Stimulated activated naive CD4-positive, alpha-beta T cell treated with Interleukin-2 at 50 U/mL for 16 hours (primary cell): ENCODE measurements at places on chromosomes 5 and 9.

DNA sequence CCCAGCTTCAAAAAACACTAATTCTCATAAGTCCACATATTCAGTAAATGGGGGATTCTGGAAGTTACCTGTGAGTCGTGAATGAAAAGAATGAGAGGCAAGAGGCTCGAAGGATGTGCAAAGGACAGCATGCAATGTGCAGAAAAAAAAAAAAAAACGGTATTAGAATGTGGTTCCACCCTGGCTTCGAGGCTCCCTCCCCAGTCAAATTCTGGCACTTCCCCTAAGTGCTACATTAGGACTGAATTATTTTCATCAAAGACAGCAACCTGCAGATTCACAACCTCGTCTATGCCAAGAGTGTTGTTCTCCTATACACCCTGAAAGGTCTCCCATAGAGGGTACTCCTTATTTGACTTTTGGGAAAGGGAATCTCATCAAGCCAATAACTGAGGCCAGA is 16.5 kb downstream of the CAPSL start:
- no peak for DNase-seq

DNA sequence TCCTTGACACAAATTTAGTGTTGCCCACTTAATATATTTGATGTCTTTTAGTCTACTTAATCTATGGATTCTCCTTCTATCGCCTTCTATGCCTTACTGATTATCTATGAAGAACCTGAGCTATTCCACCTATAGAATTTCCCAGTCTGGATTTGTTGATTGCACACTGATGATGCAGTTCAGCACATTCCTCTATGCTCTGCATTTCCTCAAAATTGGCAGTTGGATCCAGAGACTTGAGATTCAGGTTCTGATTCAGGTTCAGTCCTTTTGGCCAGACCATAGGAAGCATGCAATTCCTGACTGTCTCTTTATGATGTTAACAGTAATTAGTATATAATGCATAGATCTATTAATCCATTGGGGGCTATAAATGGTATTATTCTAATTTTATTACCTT is 13.8 kb downstream of the SLC22A5 start:
- DNase-seq: no peak

- DNase-seq: no peak
Observed at GRCh38 chr5:157106630-157107461, 2.0 kb downstream of the HAVCR2 start.

DNA sequence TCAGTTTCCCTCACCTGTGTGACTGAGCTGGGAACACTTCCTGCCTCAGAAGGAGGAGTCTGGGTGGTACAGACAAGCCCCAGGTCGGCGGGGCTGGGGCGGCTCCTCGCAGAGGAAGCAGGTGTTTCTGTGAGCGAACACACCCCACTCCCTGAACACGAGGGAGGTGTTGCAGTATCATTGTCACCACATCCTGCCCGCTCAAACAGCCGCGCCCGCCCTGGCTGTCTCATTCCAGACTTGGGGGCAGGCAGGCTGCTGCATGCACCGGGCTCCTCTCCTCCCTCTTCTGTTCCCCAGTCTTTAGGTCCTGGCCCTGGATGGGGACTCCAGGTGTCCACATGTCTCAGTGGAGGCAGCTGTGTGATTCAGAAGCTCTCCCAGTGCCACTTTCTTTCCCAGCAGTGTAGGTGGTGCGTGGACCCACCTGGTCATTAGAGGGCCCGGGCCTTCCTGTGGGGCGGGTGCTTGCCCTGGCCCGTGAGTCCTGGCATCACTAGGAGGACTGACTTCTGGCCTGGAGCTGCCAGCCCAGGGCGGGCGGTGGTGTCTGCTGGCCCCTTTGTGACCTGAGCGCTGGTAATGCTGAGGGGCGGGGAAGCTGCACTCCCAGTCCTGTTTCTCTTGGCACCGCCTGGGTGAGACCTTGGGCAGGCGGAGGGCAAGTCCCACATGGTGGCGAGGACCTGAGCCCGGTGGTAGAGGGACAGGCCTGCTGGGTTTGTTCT is 18.3 kb upstream of the PHYHD1 start:
- peak; percentile 80 for DNase-seq

GRCh38 chr9:129131300-129132145 is 20.3 kb downstream of the PTPA start:
- DNase-seq: peak; percentile 78

DNA sequence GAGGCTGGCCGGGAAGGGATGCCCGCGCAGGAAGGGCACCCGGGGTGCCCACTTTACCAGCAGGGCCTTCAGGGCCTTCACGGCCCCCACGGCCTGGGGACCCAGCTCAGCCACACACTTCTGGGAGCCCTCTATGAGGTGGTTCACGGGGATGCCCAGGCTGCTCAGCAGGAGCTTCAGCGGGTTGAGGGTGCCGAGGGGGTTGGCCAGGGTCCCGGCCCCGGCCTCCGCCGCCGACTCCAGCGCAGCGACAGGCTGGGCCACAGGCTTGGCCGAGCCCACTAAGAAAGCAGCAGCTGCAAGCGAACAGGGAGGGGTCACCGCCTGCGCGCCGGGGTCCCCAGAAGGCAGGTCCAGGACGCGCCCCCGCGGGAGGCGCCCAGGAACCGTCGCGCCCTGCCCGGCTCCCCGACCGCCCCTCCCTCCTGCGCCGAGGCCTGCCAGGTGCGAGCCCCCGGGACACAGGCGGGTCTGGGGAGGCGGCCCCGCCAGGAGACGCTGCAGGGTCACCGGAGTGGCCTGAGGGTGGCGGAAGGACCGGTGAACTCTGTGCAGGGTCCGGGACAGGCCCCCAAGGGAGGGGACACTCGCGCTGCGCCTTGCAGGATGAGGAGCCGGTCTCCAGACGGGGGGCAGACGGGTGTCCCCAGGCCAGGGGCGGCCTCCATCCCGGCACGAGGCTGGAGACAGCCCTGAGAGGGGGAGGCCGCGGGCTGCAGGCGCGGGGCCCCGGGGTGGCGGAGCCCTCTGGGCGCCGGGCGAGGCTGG is 572 bp downstream of the SCGB3A1 start:
- DNase-seq: no peak

GRCh38 chr5:119070578-119070827 is 384 bp upstream of the DMXL1 start:
- DNase-seq: peak; percentile 88

GRCh38 chr5:40798801-40799210 is 632 bp upstream of the PRKAA1 start:
- no peak for DNase-seq

DNA sequence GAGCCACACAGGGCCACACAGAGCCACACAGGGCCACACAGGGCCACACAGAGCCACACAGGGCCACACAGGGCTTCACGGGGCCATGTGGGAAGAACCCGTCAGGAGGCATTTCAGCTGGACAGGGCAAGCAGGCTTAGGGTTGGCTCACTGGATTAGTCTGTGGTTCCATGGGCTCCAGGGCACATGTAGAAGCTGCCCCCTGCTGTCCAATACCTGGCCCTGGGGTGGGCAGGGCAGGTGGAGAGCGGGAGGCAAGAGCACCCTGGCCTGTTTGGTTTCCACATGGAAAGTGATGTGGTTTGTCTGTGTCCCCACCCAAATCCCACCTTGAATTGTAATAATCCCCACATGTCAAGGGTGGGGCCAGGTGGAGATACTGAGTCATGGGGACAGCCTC is 16.4 kb upstream of the LPCAT1 start:
- no peak for DNase-seq

DNA sequence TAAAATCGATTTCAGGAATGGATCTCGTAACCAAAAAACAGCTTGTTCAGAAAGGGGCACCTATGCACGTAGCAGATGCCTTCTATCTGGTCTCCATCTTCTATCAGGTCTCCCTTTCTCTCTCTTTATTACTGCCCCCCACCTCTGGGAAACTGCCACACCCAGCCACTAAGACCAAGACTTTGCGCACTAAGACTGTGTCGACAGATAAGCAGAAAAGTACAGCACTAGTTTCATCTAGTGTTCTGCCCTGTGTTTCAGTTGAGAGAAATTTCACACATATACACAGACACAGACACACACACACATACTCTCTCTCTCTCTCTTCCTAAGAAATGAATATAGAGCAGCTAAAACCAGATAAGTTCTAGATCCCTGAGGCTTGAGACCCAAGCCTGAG is 210.1 kb upstream of the MAP3K1 start:
- no peak for DNase-seq

DNA sequence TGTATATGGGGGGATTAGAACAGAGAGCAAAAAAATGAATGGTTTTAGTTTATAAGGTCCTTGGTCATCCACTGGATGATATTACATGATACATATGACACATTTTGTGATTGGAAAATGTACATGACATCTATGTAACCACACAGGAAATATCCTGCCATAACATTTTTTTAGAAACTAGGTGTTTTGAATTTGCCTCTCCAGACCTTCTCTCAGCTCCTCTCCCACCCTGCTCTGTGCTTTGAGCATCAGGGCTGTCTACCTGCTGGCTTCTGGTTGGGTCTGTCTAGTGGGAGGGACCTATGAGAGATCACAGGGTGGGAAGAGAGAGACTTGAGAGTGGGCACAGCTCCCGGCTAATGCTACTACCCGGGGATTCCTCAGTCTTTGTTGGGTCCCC is 24.4 kb downstream of the AKNA start:
- DNase-seq: no peak

DNA sequence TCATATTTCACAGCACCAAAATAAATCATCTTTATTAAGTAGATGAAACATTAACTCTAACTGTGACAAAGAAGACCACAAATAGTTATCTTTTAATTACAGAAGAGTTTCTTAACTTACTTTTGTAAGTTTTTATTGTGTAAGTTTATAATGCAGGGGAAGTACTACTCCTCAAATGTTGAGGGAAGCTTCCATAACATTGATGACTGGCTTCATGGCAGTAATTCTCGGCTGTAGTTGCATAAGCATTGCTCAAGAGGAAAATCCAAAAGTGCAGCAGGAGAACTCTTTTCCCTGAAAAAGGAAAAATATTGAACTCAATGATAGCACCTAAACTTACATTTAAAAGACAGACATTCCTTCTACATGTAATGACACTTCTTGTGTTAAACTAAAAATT is 4.6 kb downstream of the TSLP start:
- no peak for DNase-seq

GRCh38 chr9:133870598-133871595 is 121.2 kb downstream of the VAV2 start:
- DNase-seq: no peak

- no peak for DNase-seq
Observed at GRCh38 chr9:98742325-98743280, 33.9 kb upstream of the GABBR2 start.

DNA sequence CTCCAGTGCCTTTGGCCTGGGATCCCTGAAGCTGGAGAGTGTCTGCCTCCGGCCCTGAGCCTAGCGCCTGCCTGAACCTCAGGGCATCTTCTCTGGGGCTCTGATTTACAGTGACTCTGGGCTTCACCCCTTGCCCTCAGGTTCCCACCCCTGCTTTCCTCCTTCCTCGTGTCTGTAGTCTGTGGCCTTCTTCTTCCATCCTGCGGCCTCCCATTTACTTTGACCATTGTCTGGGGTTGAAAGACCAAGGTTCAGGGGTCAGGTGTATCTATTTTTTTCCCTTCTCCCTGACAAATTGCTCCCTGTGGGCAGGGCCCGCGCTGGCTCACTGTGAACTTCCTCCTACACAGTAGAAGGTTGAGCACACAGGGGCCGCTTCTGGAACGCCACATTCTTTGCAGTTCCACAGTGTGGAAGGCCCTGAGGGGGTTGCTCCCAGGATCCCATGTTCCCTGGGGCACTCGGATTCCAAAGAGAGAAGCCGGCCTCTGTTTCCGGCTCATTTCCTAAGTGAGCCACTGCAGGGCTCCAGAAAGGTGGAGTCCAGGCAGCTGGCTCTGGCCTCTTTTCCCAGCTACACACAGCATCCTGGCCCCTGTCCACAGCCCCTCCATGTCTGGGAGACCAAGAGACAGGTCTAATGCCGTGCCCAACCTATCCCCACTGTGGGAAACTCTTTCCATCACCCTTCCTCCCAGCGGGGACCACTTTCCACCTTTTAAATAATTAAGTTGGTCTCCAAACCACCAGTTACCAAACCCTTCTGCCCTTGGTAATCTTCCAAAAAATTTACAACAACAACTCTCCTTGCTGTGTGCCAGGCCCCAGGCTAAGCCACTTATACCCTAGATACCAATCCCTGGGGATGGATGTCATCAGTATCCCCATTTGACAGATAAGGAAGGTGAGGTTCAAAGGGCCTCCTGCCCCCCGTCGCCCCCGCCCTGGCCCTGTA is 140.3 kb upstream of the IER5L start:
- no peak for DNase-seq

GRCh38 chr5:125450771-125451170 is 704.3 kb upstream of the ZNF608 start:
- no peak for DNase-seq

DNA sequence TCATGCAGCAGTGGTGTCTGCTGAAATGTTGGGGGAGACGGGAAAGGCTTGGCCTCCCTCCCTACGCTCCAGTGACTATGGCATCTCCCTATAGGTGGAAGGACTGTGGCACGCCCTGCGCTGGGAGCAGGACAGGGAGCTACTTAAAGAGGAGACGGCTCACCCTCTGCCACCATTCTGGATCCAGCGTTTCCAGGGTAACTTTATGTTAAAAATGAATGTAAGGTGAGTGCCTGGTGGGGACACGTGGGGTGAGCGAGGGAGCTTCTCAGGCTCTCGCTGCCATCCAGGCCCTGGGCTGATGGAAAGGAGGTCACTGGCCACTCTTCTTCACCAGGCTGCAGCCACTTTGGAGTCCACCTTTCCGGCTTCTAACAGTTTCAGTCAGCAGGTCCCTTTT is 15.7 kb downstream of the PAEP start:
- DNase-seq: no peak

DNA sequence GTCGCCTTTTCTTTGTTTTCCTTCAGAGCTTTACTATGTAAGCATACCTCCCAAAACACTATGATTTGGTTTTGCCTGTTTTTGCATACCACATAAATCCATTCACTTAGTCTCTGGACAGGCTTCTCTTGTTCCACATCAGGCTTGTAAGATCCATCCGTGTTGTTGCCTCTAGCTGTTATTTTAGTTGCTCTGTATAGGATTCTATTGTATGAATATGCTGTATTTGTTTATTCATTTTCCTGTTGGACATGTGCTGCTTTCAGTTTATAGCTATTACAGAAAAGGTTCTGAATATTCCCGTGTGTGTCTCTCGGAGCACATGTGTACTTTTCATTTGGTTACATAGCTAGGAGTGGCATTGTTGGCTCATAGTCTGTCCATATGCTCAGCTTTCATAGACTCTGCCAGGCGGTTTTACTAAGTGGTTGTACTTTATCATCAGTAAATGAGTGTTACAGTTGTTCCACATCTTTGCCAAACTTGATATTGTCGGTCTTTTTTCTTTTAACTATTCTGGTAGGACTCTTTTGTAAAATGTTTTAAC is 41.8 kb downstream of the NUP214 start:
- no peak for DNase-seq

GRCh38 chr5:73323466-73323865 is 125.1 kb downstream of the FOXD1 start:
- DNase-seq: no peak

GRCh38 chr9:37976714-37977477 is 73.0 kb upstream of the SLC25A51 start:
- no peak for DNase-seq

DNA sequence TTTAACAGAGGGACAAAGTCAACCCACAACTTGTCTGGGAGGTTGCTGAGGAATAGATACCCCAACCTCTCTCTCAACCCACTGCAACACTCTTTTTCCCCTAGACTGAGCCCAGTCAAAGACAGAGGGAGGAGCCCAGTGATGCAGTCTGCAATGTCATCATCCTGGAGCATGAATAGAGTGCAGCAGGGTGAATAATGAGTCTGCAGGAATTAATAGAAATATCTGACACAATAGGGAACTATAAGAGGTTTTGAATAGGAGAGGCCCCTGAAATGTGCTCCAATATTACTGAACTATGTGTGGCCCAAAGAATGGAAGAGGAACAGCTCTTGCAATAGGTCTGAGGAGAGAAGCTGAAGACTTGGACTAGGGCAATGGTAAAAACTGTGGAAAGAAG is 59.1 kb downstream of the PDCD1LG2 start:
- DNase-seq: no peak

- no peak for DNase-seq
Observed at GRCh38 chr9:112777914-112778313, 27.4 kb downstream of the SNX30 start.
